ENCODE measurements at places on chromosomes 7 and 10.
A peak's percentile ranks its signal among the peaks of the same experiment; 100 is the strongest.

DNA sequence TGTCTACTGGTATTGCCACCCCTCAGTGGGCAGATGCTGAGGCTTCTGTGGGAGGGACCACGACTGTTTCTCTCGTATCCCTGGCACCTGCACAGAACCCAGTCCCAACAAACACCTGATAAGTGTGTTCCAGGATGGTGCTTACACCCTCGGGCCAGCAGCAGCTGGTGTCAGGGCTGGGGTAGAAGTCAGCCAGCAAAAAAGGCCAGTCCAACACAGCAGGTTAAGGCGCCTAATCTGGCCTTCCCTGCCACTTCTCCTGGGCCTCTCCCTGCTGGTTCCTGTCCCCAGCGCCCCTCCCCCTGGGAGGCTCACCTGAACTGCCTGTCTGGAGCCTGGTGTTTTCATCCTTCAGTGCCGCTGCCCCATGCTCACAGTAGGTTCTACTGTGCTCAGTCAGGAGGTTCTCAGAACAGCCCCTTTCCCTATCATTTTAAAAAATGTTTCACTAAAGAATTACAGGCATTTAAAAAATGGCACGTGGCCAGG, 20.0 kb downstream of the PODXL start:
- no peak for DNase-seq

DNA sequence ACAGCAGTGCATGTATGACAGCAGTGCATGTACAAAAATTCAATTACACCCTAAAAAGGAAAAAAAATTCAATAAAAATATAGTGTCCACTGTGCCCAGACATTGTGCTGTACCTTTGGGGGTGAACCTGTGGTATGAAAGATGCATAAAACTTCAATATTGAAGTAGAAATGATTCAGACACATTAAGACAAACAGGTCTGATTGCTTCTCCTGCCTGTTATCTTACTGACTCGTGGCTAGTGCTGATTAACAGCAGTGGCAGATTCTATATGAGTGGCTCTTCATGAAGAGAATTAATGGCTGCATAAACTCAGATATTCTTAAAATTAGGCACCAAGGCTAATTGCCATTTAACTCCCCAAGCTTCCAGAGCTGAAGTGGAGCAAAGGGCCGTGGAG, 37.9 kb downstream of the GATA3 start:
- no peak for DNase-seq

- DNase-seq = peak; percentile 75
These were observed 45.0 kb downstream of the TNS3 start for GRCh38 chr7:47536661-47537611.

DNA sequence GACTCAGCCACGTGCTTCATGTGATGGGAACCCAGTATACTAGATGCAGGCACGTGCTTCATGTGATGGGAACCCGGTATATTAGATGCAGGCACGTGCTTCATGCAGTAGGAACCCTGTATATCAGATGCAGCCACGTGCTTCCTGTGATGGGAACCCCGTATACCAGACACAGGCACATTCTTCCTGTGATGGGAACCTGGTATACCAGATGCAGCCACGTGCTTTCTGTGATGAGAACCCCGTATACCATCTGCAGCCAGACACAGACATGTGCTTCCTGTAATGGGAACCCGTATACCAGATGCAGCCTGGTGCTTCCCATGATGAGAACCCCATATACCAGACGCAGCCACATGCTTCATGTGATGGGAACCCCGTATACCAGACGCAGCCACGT, 44.0 kb downstream of the MGMT start:
- no peak for DNase-seq

DNA sequence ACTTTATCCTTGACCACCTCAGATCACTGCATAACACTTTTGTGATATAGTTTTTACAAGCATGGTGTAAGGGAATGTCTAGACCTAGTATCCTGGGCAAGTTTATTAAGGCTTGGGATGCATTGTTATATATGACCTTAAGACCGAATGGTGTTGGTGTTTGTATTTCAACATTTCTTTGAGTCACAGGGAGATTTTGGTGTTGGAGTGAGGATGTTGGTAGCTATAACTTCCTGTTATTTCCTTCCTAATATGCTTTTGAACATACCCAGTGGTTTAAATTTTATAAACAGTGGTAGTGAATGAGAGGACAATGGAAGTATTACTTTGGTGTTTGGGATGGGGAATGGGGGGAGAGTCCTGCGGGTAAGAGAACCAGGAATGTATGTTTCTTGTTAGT, 2.6 kb downstream of the EXOC4 start:
- DNase-seq = no peak

- no peak for DNase-seq
These were observed 2.3 kb upstream of the VENTX start for GRCh38 chr10:133235265-133235855.

GRCh38 chr10:74957285-74957961, 131.0 kb downstream of the KAT6B start:
- DNase-seq = no peak

GRCh38 chr10:79483948-79484347, 28.4 kb upstream of the EIF5AL1 start:
- DNase-seq = no peak

- DNase-seq = no peak
These were observed 134.0 kb downstream of the SEMA3E start for GRCh38 chr7:83514977-83515376.

DNA sequence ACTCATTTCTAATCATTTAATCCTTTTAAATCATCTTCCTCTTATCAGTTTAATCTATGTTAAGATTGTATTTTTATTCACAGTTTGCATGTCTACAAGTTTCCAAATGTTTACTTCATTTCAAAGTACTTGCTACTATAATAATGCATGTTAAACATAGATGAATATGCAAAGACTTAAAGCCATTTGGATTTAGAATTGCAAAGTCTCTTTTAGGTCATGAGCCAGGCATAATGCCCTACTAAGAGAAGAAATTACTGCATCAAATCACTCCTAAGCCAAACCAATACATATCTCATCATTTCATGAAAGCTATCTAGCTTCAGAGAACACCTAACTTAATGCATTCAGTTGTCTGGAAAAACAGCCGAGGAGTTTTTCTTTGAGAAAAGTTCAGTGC, 266.1 kb downstream of the PRKG1 start:
- no peak for DNase-seq

DNA sequence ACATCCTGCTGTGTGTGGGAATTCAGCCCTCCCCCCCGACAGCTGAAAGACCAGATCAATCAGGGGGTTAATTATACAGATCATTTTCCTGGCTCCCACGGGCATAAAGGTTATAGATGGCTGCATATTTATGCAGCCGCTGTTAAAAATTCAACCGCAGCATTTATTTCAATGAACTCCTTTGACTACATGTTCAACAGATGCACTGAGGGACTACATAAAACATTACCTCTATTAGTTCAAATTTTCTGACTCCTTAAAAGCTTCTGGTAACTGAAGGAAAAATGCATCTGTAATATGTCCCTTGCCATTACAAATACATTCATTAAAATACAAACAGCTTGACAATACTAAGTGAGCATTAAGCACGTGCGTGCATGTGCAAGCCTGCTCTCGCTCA, 49.7 kb upstream of the YAE1 start:
- DNase-seq = no peak

DNA sequence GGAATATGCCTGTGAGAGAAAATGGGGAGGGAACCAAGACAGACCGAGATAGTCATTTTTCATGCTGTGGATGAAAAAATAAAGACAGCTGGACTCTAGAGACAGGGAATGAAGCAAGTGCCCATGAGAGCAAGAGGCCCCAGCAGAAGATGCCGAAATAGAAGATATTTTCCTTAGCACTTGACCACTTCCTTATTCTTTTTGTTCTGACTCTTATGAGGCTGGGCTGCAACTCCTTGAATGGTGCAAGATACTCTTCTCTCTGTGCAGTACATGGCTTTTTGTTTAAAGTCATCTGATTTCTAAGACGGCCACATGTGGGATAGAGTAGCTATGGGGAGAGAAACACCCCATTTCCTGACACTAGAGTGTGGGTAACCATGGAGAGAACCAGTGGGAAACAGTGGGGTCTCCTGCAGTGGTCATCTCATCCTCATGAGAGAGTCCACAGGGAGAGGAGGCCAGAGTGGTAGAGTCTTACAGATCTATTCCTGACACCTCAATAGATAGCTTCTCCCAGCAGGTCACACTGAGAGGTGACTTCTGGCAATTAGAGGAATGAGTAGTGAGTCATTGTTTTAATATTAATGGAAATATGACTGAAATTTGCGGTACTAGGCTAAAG, 18.0 kb upstream of the VCL start:
- DNase-seq = no peak

DNA sequence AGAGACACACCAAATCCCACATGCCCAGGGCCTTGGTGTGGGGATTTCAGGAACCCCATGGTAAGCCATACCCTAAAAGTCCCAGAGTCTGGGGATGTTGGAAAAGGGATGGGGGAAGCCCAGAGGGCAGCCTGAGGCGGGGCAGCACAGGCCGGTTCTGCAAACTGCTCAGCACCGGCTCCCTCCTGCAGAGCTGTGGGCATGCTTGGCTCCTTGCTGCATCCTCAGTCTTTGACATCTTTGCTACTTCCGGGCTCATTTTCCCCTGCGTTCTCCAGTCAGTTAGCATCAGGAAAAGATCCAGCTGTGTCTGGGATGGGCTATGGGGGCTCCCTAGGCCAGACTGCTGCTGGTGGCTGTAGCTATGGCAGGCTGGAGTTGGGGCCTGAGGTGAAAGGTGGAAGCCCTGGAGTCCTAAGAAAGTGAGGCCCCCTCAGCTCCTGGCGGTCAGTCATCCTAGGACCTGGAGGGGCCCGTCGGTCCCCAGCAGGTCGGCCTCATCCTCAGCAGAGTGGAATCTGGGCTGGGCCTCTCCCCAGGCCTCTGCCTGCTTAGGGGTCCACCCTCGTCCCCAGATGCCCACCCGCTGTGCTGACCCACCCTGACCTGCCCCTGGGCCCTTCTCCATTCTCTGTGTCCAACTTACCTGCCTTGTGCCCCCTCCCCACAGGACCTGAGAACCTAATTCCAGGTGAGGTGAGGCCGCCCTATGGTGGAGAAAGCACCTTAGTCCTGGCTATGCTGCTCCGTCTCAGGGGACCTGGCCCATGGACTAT, 9.3 kb downstream of the TBATA start:
- no peak for DNase-seq

GRCh38 chr10:51767103-51767763, 67.8 kb upstream of the CSTF2T start:
- no peak for DNase-seq

GRCh38 chr10:31136930-31137885, 105.5 kb upstream of the ZNF438 start:
- DNase-seq = no peak

GRCh38 chr10:36173364-36173763, 531.3 kb upstream of the FZD8 start:
- DNase-seq = no peak

DNA sequence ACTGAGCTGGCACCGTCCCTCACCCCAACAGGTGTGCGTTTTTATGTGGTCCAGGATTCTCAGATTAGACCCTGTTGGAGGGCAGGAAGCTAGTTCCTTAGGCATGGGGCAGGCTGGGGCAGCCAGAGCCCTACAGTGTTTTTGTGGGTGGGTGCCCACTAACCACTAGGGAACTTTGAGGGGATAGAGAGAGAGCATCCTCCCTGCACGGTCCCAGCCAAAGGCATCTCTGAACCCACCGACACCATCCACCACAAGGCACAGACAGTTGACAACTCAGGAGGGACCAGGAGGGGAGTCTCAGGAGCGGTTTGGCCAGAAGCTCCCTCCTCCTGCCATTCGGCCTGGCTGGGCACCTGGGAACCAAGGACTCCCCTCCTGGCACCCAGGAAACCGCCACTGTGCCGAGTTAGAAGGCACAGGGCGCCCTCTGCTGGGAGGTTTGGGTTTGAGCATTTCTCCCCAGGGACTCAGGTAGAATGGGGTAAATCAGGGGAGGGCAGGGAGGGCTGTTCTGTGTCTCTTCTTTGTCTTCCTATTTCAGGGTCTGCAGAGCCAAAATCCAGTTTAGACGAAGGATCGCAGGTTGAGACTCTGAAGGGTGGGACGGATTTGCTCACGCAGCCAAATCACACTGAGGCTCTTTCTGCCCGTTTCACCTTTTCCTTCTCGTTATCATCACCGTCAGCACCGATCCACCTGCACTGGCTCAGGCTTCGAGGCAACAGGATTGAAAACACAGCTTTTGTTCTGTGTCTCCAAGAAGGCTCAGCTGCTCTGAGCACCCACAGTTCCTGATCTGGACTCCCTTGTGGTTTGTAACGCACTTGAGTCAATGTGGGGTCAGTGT, 84.8 kb upstream of the COL13A1 start:
- DNase-seq = peak; percentile 70

DNA sequence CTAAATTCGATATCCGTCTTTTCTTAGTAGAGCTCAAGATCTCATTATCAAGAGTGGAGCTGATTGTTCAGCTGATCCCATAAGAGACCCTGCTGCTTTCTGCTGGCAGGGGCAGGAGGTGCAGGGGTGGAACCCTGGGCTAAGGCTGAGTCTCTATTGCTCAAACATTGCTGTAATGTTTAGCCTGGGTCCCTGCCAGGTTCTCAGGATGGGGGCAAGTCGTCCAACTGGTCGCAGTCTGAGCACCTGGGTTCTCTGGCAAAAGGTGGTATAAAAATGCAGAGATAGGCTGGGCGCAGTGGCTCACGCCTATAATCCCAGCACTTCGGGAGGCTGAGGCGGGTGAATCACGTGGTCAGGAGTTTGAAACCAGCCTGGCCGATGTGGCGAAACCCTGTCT, 62.0 kb upstream of the NRBF2 start:
- peak; percentile 87 for DNase-seq

- DNase-seq = no peak
These were observed 78.4 kb downstream of the CYP26A1 start for GRCh38 chr10:93152136-93152535.

GRCh38 chr7:17988858-17989257, 38.8 kb downstream of the PRPS1L1 start:
- DNase-seq = no peak

- peak; percentile 13 for DNase-seq
These were observed 176.1 kb upstream of the SEMA3C start for GRCh38 chr7:81094952-81095351.

DNA sequence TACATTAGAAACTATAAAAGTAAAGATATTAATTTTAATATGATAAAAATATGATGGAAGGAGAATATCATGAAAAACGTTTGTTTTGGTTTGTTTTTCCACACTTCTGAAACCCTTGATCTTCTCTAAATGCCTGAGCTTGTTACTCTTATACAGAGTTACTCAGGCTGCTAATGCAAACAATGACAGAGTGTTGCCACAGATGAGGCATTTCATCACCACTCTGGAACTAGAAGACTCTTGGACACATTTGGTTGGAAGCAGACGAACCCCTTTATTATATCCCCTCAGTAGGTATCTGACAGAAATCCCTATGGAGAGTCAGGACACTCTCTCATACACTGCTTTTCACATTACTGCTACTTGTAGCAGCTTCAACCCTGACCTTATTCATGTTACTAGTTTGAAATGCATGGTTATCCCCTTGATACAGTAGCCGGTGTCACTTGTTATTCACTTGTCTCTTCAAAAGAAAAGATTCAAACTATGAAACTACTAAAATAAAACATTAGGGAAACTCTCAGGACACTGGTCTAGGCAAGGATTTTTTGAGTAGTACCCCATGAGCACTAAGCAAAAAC, 66.9 kb downstream of the SEMA3C start:
- peak; percentile 39 for DNase-seq

Measured in NCI-H82 (cell line).